Retinal pigment epithelial cell (primary cell): ENCODE measurements at places on chromosomes 3 and 15.

GRCh38 chr3:71226565-71227269 lies 356.8 kb downstream of the FOXP1 start:
- DNase-seq = no peak

DNA sequence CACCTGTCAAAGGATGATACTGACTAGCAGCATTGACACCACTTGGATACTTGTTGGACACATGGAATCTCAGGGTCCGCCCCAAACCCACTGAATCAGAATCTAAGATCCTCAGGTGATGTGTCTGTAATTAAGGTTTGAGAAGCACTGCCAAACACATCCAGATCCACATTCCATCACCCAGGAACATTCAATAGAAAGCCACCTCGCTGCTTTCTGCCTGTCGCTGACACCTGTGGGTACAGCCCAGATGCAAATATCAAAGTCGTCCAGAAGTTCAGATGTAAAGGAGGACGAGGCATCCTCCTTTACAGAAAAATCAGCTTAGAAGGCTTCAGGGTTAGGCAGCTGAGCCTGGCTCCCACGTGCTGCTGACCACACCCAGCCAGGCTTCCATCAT lies 5.2 kb upstream of the RPS17 start:
- no peak for DNase-seq

DNA sequence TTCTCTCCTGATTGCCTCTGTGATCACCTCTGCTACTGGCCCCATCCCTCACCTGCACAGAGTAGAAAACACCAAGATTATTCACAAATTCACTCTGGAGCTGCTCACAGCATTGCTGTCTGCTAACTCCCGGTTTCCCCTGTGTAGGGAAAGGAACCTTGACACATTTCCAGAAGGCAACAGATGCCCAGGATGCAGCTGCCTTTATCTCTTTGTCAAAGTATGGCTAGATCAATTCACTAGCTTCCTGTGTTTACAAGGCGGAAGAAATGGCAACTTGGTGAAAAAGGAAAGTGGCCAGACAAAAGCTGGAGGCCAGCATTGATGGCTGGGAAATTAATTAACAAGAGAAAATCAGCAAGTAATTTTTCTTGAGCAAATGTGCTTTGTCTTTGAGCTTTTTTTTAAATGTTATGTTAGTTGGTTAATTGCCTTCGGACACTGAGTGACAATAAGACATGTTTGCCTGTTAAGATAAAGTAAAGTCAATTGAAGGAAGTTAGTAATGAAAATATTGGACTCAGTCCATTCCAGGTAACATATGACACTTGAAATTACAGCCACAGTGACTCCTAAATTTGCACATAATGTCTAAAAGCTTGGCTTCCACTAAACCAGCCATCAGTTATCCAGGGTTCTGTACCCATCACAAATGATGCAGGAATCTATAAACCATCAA lies 394.6 kb upstream of the IL12A start:
- DNase-seq = no peak

DNA sequence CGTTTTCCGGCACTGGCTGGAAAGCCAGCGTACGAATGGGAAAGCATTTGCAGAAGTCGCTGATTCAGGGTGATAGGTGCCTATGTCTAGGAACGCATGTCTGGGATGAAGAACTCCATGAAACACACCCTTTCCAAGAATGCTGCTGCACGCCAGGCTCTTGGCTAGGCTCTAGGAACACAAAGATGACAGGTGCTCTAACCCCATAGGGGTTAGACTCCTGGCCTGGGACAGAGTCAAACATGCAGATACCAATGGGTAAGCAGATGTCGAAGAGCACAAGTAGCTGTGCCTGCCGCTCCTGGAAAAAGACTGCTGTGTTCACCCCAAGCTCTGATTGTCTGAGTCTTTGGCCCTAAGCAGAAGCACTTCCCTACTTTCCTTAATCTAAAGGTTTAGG lies 180.9 kb upstream of the UBE3A start:
- DNase-seq = no peak

- DNase-seq = peak; percentile 26
These were observed 999 bp downstream of the ZNF280D start for GRCh38 chr15:56732135-56732885.

DNA sequence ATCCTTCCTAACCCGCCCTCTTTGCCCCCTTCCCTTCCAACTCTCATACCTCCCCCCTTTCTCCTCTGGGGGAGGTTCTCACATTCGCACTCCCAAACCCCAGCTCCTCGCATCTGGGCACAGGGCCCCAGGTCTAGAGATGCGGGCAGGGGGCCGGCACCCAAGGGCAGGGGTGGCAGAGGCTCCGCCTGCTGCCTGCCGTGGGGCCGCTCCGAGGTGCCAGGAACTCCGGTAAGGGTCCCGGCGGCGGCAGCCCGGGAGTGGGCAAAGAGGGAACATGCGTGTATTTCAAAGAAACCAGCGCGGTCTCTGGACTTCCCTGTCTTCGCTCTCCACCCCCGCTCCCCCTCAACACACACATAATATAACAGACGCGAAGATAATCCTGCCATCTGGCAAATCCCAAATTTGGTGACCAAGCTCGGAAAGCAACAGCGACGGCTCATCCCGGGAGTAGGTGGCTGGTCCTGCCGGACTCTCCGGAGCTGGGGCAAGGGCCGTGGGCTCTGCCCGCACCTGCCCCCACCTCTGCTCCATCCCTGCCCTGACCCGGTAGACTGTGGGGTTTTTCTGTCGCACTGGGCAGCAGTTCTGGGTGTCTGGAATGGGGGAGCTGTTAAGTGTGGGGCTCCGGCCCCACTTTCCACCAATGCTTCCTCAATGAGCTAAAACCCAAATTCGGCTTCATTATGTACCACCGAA lies 31.0 kb downstream of the NR2F2 start:
- no peak for DNase-seq

DNA sequence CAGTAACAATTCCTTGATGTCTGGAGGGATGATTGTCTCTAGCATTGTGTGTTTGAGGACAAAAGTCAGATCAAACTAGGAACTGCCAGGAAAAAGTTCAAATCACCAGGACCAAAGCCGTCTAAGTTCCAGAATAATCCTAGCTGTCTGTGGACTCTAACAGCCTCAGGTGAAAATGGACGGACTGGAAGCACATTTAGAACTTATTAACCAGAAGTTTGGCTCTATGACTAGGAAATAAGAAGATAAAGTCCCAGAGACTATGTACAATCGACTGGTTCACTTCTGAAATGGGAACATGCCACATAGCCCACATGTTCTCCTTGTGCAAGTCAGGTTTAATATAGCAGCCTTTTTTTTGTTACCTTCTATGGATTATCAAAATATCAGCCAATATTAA lies 50.6 kb upstream of the SGO1 start:
- DNase-seq = no peak

DNA sequence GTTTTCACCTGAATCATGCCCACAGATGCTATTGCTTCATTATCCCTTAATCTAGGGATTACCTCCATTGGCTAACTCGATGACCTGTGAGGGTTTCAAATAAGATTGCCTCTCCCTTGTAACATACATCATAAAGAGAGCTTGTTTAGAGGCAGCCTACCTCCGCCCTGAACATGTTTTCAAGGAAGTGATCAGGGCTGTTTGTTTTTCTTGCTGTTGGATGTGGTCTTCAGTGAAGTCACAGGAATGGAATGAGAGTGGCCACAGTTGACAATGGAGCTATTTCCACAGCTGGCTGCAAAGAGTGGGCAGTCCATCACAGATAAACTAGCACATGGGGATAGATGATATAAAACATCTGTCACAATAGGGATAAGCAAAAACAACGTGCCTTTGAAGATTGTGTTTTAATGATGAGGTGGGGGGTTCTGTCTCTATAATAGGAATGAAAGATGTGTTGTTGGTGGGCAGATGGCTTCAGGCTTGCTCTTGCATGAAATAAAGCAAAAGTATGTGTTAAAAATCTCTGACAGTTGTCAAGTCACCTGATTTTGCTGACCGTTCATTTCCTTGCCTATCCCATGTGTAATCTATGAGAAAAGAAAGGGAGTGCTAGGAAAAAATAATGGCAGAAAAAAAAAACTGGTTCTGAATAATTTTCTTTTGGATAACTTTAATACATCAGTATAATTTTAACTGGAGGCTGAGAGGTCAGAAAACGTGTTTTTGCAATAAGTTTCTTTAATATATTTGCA lies 642.3 kb downstream of the RBMS3 start:
- peak; percentile 14 for DNase-seq

- peak; percentile 89 for DNase-seq
These were observed 364.4 kb downstream of the PTPRG start for GRCh38 chr3:61925721-61926120.

GRCh38 chr3:138440596-138440995 lies 6.2 kb downstream of the ESYT3 start:
- no peak for DNase-seq

GRCh38 chr3:29759411-29760225 lies 478.7 kb downstream of the RBMS3 start:
- DNase-seq = peak; percentile 39

GRCh38 chr3:38738630-38739395 lies 77.2 kb downstream of the SCN10A start:
- no peak for DNase-seq

GRCh38 chr3:184524981-184525336 lies 36.6 kb upstream of the EPHB3 start:
- no peak for DNase-seq

GRCh38 chr3:151135541-151136337 lies 50.3 kb downstream of the MED12L start:
- DNase-seq = no peak

- no peak for DNase-seq
These were observed 17.9 kb downstream of the TERC start for GRCh38 chr3:169746924-169747323.
